Cortex of kidney (tissue), 1 donor: ENCODE measurements at places on chromosomes 1 and 21.

DNA sequence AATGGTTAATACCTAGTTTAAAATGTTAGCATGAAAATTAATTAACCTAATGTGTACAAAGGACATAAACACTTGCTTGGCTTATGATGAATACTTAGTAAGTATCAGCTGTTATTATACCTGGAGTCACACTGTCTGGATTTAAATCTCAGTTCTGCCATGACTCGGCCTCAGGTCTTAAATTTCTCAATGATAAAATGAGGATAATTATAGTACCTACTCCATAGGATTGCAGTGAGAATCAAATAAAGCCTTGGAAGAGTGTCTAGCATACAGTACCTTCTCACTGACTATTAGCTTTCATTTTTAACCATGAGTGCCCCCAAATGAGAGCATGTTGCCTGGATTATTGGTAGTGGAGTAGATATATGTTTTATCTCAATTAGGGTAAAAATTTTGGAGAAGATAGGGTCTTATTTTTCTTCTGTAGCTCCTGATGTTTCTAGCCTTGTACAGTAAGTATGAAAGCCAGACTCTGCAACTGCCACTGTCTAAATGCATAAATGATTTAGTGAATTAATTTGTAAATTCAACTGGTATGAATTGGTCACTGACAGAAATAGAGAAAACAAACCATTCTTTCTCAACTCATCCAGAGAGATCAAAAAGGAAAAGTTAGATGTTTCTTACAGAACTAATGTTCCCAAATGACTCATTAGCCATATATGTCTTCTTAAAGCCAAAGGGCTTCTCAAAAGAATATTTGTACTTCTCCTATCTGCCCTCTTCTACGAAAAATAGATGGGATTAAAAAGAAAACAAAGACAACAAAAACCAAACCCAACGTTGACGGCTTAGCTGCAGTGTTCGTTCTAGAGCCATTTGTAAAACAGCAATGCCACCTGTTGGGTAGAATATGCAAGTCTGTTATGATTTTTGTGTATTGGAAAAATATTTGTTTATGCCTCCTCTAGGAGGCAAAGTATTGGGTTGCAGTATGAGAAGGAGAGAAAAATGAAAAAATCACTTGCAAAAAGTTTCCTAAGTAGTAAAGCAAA is 53.8 kb upstream of the MROH9 start:
- no peak for DNase-seq

DNA sequence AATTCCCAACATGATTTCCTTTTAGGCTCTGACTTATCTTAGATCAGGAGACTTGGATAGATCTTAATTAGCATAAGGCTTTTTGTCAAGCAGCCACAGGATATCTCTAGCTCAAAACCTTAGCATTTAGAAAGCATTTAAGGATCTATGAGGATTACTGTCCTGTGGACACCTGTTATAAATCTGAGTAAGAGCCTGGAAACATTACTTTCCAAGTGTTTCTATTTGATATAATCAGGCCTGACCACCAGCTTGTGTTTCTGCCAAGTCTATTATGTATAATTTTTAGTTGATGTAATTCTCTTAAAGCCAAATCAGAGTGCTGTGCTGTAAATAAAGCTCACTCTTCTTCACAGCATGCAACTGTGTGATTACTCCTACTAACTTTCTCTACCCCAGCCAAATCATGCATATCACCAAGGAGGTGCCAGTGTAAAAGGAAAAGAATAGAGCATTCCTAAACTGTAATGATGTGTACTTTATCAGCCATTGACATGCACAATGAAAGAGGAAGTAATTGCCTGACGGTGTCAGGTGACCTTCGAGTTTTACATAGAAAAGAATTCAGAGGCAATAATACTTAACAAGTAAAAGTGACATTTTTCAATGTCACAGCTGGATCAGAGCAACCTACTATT is 309.9 kb upstream of the PRMT6 start:
- no peak for DNase-seq

DNA sequence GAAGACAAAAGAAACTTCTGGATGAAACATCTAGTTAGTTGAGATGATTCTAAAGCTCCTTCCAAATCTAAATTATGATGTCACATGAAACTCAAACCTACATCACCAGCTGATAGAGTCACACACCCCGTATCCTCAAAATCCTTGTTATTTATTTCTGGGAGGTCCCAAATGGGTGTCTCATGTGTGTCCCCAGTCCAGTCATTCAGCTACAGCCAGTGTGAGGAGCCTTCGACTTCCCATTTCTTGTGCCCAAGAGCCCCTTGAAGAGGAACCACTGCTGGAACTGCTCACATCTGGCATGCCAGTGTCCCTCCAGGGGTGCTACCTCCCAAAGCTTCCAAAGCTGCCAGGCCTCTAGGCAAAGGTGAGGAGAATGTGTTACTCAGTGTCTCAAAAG is 32.5 kb upstream of the KCNA3 start:
- DNase-seq: no peak

GRCh38 chr1:153912349-153912748 is 10.4 kb downstream of the GATAD2B start:
- no peak for DNase-seq

DNA sequence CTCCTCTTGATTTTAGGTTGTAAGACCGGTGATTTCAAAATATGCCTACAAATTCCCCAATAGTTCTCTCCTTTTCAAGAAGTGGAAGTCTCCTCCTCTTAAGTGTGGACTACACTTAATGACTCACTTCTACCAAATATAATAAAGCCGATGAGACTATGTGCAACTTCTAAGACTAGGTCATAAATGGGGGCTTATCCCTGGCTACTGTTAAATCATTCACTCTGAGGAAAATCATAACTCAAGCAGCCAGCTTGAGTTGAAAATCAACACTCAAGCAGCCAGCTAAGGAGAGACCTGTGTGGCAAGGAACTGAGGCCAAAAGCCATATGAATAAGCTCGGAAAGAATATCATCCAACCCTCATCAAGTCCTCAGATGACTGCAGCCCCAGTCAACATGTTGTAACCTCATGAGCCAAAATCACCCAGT is 49.6 kb upstream of the PSMG1 start:
- no peak for DNase-seq

DNA sequence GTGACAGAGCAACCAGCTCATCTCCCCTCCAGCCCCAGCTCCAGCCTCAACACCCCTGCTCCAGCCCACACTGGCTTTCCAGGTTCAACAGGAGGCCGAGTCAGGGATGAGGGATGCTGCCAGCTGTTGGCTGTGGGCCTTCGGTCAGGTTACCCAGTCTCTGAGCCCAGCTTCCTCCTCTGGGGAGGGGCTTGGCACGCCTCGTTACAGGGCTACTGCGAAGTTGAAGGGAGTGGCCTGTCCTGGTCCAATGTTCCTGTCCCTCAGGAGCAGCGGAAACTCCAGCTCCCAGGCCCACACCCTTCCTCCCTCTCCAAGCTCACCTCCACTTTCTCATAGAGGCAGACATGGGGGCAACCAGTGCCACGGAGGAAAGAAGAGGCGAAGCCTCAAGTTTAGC is 15.1 kb upstream of the TAS1R2 start:
- DNase-seq: no peak

- DNase-seq: no peak
Measured at GRCh38 chr1:169860750-169861149, 32.9 kb downstream of the SCYL3 start.
